Ascending aorta (tissue), 2 donors: ENCODE measurements at places on chromosomes 12 and 14. TPM values are rescaled to one million over a fixed set of nuclear protein-coding genes. Genes with fewer than 3 reads are reported as not detected.
A peak's percentile ranks its signal among the peaks of the same experiment; 100 is the strongest.

INHBC gene
- not detected for total RNA-seq

RNASE13 gene
- not detected for total RNA-seq

KRT71 gene
- not detected for total RNA-seq

TEX52 gene
- total RNA-seq, result not detected

ADIPOR2 gene
- 25.7 TPM for total RNA-seq

RND1 gene
- 0.85 TPM for total RNA-seq

B4GALNT3 gene
- total RNA-seq, result 10.4 TPM

SMCO3 gene
- total RNA-seq, result 2.1 TPM

SERPINA9 gene
- not detected for total RNA-seq

LRP6 gene
- total RNA-seq, result 70.0 TPM

CCDC88C gene
- total RNA-seq, result 9.2 TPM

GRCh38 chr14:75279763-75280290, 1.2 kb downstream of the FOS start:
- peak; percentile 77 for DNase-seq

DNA sequence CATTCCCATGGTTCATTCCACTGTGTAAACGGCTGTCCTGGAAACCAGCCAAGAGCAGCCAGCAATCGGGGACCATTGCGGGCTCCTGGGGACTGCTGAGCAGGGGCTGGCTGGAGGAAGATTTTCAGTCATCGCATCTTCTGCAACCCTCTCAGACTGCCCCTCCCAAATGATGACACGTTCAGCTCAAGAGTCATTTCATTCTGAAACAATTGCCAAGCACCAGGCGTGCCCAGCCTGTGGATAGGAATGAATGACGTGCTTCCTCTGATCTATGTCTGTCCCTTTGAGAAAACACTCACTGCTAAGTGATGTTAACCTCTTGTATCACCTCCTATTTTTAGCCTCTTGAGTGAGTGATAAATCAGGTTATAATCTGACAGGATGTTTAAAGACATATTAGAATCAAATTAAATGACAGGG, 62.0 kb downstream of the NDUFA12 start:
- DNase-seq, result peak; percentile 76

DNA sequence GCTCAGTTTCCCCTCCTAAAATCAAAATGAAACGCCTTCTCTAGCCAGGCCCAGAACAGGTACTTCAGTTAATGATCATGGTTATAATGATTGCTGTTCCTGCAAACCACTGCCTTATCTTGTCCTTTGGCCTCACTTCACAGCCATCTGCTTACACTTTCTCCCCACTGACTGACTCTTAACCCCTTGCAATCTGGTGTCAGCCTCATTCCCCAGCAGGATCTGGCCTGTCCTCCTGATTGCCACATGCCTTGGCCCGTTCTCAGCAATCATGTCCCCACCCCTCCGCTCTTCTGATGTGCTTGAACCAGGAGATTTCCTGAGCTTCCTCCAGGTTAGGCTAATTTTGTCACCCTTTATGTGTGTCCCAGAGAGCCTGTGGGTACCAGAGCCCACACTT, 64.5 kb downstream of the KCNA1 start:
- DNase-seq, result no peak

- DNase-seq, result no peak
Measured at GRCh38 chr14:95253039-95253630, 66.6 kb downstream of the CLMN start.

DNA sequence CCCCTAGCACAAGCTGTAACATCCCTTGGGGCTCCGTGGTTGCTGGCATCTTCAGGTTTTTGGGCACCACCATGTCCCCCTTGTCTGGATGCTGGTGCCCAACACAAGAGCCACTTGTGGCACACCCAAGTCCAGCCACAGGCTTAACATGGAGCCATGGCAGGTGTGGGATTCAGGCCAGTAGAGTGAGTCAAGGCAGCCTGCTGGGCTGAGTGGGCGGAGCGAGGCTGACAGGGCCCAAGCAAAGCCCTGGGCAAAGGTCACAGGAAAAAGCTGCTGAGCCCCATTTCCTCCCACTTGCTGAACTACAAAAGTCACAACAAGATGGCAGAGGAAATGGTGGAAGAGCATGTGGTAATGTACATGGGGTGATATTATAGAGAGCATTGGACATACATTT, 950.7 kb upstream of the FLRT2 start:
- DNase-seq, result no peak

- DNase-seq, result no peak
Measured at GRCh38 chr12:116136340-116136739, 141.2 kb downstream of the MED13L start.

DNA sequence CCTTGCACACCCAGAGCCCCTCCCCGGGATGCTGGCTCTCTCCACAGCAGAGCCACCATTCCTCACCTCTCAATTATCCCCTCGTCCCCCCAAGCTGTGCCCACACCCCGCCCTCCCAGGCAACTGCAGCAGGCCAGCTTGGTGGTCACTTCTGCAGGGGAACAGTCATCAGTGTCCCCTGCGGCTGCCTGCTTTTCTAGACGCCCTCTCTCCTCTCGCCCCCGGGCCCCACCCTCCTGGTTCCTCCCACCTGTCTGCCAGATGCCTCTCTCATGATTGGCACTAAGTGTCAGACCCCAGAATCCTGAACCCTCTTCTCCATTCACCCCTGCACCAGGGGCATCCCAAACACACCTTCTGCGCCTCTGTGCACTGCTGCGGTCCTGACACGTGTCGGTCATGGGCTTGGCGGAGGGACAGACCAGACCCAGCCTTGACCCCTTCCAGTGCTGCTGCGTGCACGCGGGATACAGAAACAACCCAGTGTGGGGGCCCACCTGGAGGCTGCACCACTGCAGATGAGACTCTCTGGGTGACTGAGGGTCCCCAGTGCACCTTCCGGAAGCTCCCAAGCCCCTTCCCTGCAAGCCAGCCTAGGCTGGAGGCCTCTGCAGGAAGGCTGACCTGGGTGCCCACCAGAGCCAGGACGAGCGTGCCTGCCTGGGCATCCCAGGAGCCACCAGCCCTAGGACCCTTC, 99.5 kb downstream of the SETD3 start:
- no peak for DNase-seq

- no peak for DNase-seq
Measured at GRCh38 chr14:72516936-72517700, 376.8 kb downstream of the DPF3 start.

GRCh38 chr14:95275494-95275893, 44.2 kb downstream of the CLMN start:
- DNase-seq, result no peak

- DNase-seq, result no peak
Measured at GRCh38 chr14:91135039-91135438, 21.2 kb downstream of the DGLUCY start.

DNA sequence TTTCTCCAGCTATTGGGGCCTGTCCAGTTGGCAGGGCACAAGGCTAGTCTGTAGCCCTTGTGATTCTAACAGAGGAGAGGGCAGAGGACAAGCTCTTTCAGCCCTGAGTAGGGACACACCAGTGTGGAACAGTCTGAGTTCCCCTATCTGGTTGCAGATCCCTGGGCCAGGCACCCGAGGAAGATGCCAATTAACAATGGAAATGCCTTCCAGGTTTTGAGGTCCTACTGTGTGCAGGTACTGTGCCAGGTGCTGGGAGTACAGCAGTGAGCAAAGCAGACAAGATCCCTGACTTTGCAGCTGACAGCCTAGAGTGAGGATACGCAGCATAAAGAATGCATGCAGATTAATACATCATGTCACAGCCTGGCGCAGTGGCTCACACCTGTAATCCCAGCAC, 17.1 kb downstream of the DTX1 start:
- no peak for DNase-seq

DNA sequence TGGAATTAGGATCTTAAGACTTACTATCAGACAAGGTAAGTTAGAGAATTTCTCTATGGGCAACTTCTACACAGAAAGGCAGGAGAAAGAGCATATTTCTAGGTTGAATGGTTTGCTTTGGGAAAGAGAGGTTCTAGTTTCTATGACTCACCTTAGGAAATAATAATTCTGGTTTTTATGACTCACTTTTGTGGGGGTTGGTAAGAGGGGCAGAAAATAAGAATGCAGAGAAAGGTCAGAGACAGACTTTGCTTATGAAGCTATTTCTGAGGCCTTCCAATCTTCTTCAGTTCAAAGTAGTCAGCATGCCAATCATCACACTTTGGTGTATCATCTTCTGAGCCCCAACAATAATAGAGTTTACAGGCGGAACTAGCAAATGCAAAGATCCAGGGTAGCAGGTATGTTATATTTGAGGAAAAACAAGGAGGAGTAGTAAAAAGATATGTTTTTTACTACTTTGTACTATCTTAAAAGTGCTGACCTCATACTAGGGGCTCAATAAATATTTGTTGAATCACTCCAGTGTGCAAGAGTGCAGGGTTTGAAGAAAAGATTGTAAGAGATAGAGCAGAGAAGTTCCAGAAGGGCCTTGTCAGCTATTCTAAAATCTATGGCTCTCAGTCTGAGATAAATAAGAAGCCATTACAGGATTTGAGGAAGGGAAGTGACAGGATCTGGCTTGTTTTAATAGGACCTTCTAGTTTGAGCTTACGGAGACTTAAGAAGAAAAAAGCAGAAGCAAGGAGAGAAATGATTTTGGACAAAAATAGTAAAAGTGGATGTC, 56.7 kb upstream of the LRFN5 start:
- no peak for DNase-seq

DNA sequence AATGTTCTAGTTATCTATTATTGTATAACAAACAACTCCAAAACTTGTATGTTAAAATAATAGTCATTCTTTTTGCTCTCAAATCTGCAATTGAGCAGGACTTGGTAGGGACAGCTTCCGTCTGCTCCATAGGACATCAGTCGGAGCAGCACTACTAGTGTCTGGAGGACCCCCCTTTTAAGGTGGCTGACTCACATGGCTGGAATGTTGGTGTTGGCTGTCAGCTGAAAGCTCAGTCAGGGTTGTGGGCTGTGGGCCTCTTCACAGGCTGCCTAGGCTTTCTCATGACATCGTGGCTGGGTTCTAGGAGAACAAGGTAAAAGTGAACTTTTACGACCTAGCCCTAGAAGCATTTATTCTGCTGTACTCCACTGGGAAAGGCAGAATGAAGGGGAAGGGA, 160.6 kb downstream of the ANO4 start:
- peak; percentile 10 for DNase-seq

DNA sequence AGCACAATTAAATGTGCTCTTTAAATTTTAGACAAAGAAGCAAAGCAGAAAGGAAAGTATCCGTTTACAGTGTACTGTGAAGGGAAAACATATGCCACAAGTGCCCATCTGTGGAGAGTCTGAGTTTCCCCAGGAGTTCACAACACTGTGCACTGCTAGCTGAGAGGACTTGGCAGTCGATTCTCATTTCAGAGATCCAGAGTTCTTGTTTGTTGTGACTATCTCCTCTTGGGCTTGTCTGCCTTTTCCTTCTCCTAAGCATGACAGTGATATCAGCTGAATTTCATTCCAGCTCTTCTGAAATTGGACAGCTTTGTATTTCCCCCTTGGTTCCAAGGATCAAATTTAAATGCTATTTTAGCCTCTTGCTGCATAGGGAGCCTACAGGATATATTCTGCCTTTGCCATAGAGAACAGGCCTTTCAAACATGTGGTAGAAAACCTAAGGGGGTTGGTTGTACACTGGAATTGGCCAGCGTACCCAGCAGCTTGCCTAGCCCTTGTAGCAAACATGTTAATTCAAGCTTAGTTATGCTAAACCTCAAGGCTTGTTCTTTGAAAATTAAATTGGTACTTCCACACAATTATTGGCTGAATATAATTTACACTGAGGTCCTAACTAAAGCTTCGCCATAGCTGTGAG, 259.2 kb upstream of the NOVA1 start:
- no peak for DNase-seq

GRCh38 chr12:119631930-119632678, 35.8 kb upstream of the PRKAB1 start:
- no peak for DNase-seq

DNA sequence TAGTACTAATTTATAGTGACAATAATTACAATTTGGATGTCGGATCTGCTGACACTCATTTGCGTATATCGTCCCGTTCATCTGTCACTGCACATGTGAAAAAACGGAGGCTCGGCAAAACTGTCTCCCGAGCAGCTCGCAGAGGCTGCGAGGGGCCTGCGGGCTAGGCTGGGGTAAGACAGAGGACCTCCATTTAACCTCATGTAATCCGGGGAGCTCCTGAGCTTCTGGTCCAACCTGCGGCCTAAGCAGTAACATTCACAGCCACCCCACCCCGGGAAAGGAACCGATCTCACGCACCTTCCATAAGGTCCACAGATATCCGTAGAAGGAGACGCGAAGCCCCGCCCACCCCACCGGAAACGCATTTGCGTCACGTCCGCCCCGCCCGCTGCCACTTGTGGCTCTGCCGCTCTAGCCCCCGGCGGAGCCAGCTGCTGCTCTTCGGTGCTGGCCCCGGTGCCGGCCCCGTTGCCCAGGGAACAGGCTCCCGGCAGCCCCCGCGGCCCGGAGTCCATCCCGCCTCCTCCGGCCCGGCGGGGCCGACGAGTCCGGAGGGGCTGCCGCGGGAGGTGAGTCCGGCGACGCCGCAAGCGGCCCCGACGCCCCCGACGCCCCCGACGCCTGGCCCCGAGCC, at the start of the genes CINP and TECPR2:
TSS of gene CINP (minus strand) at position 346 of the 637 bp plus-strand sequence. CDS start at position 307, 39 bp downstream.
TSS of gene TECPR2 (plus strand) at position 397 of the 637 bp plus-strand sequence. CDS start 13,781 bp downstream, outside the sequence.
- DNase-seq, result peak; percentile 90

- DNase-seq, result no peak
Measured at GRCh38 chr12:97336900-97337751, 125.5 kb upstream of the RMST start.

GRCh38 chr12:2391740-2392331, 339.0 kb downstream of the CACNA1C start:
- DNase-seq, result no peak

DNA sequence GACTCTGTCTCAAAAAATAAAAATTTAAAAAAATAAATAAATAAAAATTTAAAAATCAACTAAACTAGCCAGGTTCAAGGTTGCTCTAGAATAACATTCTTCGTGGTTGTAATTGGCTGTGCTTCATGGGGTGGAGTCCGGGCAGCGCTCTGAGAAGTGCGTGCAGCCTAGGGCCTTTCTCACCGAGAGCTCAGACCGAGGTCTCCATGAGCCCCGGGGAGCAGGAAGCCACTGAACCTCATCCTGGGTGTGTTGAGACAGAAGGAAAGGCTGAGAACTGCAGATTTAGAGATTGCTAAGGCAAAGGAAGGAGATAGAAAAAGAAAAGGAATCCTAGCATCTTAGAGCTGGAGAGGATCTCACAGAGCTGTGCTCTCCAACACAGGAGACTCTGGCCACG, 14.7 kb downstream of the P2RX4 start:
- DNase-seq, result no peak

GRCh38 chr14:23286902-23287479, 1.1 kb upstream of the HOMEZ start:
- no peak for DNase-seq

- no peak for DNase-seq
Measured at GRCh38 chr12:5376591-5377207, 55.2 kb upstream of the NTF3 start.

DNA sequence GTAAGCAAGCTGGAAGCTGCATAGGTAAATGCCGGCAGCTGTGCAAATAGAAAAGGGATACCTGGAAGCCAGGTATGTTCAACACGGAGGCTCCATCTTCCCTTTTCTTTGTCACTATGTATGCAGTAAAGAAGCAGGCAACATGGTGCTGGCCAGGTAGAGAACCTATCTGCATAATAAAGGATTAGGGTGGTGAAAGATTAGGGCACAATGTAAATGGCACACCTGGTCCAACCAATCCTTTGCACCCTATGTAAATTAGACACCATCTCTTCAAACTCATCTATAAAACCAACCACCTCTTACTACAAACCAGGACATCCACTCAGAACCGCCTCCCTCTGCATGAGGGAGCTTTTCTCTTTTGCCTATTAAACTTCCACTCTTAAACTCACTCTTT, 32.3 kb downstream of the RPS29 start:
- no peak for DNase-seq

- no peak for DNase-seq
Measured at GRCh38 chr14:53327716-53328115, 174.6 kb upstream of the DDHD1 start.
